NCI-H1105 treated with DMSO at 0.1 percent for 48 hours (cell line): ENCODE measurements at places on chromosomes 13 and 19.

DNA sequence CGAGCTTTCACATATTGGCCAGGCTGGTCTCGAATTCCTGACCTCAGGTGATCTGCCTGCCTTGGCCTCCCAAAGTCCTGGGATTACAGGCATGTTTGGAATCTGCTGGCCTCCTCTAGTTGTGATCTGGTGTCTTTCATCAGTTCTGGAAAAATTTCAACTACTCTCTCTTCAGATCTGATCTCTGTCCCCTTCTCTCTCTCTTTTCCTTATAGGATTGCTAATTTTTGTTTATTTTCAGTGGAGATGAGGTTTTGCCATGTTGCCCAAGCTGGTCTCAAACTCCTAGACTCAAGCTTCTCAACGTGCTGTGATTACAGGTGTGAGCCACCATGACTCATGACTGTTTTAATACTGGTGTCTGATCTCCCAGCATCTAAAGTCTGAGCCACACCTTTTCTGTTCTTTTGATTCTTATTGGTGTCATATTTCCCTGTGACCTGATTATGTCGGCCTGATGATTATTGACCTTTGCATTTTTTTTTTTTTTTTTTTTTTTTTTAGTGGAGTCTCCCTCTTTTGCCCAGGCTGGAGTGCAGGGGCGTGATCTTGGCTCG, 10.4 kb upstream of the NANOS2 start:
- no peak for DNase-seq

DNA sequence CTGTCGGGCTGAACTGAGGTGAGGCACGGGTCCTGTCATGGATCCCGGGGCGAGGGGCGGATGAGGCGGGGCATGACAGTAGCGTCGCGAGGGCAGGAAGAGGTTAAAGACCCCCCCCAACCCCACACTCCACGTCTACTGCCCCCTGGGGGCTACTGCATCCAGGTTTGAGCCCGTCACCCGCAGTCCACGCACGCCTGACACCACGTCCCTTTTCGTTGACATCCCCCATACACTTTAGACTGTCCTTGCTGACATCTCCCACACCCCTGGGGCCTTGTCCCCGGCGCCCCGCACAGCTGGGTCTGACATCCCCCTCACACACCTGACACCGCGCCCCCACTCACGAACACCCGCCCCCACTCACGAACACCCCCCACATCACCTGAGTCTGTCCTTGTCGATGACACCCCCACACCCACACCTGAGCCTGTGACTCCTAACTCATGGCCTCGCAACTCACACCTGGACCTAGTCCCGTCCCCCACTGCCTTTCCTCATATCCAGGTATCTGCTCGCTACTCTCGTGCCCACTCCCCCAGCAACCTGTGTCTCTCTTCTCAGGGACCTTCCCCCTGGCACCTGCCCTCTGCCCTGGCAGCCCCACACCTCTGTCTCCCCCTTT, 416 bp downstream of the SLC25A42 start:
- DNase-seq: no peak

GRCh38 chr19:51687791-51688670, 5.1 kb upstream of the SPACA6 start:
- DNase-seq: no peak

GRCh38 chr13:24083141-24083540, 77.4 kb upstream of the SPATA13 start:
- DNase-seq: no peak

DNA sequence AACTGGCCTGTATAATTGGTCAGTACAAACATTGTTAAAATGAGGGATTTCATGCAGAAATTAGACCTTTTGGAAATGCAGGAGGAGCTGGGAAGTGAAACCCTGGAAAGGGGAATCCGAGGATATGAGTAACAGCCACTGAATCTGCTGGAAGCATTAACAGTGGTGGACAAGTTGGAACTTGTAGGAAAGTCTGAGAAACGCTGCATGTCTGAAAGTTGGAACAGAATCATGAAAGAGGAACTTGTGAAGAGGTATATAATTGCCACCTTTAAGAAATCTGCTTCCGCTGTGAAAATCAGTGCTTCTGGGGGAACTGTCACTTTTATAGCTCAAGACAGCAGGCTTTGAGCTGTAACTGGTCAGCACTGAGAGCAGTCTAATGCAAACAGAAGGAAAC, 716.5 kb upstream of the PRR20A start:
- DNase-seq: peak; percentile 33

- DNase-seq: no peak
Observed at GRCh38 chr13:46575818-46576221, 22.9 kb downstream of the LRCH1 start.

DNA sequence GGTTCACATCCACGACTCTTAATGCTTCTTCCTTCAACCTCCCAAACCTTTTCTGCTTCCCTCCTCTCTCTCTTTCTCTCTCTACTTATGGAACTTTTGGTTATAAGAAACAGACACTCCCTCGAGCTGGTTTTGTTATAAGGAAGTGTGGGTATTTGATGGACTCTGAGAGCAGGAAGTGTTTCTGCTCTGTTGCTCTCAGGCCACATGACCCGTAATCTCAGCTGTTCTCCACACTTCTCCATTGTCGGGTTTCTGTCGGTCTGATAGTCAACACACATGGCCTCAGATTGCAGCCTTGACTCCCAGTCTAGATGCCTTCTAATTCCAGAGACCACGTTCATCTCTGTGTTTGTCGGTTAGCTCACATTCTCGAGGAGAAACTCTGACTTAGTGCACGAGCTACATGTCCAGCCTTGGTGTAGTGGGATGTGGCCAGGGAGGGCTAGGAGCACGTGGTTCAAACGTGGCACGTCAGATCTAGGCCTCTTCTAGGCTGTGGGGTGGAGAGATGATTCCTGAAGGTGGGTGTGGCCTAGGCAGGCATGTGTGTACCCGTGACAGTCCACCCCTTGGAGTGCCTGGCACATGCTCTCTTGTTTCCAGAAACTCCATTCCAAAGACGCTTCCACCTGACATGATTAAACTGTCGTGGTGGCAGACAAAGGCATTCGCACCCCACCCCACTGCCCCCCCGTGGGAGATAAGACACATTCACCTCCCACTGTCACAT, 26.3 kb downstream of the CNFN start:
- DNase-seq: no peak

DNA sequence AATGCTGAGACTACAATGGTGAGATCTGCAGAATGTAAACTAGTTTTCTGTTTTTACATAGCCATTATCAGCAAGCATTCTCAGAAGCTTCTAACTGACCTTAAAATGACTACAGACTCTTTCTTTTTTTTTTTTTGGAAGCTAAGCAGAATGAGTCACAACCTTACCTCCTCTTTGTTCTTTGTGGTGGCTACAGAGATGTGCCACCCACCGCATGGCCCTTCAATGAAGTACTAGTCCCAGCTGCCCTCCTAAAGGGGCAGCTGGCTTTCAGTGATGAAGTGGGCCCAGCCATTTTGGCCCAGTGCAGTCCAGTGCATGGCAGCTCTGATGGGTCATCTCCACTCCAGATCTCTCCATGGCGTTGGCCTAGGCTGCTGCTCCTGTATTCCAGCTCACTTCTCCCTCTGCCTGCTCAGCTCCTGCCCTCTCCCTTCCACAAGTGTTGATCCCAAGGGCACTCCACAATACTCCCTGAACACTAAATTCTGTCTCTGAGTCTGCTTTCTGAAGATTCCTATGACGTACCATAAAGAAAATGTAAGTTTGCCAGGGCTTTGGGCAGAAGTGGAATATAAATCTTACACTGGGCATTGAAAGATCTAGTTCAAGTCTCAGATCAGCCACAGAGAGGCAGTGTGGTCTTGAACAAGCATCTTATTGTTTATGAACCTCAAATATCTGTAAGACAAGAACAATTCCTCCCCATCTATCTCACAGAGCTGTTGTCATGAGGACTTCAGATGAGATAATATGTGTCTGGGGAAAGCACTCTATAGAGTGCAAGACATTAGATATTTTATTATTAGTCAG, 85.6 kb downstream of the RXFP2 start:
- no peak for DNase-seq

DNA sequence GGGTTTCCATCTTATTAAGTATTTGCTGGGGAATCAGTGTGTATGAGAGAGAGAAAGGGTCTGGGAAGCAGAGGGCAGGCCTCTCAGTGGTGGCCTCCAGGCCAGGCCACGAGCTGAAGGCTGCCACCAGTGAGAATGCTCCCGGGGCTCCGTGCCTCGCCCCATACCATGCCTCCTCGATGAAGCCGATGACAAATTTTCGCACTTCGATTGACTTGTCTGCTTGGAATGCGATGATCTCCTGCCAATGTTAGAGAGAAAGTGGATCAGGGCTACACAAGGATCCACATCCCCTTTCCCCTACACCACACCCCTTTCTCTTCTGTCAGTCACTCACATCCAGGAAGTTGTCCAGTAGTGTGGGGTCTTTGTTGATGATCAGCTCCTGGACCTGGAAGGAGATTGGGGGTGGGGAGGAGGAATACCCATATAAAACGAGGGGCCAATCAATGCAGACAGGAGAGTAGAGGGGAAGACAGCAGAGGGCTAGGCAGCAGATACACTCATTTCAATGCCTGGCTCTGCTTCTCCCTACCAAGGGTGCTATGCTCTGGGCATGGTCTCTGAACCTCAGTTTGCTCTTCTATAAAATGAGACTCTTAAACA, 10.7 kb downstream of the SYMPK start:
- DNase-seq: no peak

DNA sequence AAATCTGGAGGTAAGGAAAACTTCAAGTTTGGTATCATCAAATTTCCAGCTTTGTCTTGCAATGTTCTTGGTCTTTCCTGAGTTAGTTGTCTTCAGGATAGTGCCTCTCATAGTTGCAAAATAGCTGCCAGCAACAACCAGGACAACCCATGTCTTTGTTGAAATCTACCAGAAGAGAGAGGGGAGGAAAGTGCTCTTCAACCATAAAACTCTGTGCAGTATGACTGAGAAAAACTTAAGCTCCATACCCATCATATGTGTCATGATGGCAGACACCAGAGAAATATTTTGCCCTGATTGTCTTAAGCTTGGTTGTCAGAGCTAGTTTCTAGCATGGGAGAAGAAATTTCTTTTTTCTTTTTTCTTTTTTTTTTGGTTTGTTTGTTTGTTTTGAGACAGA, 103.3 kb downstream of the SPRY2 start:
- DNase-seq: no peak

DNA sequence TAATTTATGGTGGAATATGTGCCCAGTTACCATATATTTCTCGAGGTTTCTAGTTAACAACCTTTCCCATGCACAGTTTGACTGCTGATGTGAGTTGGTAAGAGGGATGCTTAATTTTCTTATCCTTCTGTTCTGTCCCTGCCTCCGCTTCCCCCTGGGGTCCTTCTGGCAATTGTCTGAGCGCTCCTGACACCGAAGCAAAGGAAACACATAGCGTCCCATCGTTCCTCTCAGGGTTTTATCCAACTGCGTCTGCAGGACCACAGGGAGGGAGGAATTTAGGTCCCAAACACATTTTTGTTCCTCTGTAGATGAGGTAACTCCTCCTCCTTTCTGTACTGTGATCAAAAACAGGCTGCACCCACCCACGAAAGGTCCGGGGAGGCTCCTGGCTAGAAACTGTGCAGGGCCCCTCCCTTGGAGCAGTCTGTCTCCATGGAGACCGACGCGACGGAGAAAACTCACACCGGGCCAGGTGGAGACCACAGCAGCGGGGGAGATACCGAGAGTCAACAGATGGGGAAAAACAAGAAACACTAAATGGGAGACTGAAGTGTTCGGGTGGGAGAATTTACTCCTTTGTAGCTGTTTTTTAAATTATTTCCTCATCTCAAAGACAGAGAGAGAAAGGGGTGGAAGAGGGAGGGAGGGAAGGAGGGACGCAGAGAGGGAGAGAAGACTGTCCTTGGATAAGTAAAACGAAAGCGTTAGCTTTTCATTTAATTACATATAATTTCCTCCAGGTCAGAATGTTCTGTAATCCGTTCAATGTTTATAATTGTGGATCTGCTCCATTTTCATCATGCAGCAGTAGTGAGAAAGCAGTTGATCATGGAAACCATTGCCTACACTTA, 191.8 kb upstream of the NBEA start:
- peak; percentile 51 for DNase-seq

DNA sequence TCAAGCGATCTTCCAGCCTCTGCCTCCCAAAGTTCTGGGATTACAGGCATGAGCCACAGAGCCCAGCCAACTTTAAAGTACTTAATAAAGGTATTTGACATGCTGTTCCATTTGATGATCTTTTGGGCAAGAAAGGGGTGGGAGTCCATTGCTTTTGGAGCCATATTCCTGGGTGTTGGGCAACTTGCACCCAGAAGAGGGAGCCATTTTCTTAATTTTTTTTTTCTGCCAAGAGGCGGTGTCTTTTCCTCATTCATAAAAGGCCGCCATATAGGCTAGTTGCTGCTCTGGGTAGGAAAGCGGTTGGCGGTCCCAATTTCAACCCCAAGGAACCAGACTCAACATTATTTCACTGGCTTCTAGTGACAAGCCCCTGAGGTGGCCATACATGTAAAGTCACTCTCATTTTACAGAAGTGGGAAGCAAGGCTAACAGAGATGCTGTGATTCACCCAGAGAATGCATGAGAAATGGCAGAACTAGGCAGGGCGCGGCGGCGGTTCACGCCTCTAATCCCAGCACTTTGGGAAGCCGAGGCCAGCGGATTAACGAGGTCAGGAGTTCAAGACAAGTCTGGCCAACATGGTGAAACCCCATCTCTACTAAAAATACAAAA, 139.6 kb downstream of the CACNA1A start:
- peak; percentile 12 for DNase-seq

DNA sequence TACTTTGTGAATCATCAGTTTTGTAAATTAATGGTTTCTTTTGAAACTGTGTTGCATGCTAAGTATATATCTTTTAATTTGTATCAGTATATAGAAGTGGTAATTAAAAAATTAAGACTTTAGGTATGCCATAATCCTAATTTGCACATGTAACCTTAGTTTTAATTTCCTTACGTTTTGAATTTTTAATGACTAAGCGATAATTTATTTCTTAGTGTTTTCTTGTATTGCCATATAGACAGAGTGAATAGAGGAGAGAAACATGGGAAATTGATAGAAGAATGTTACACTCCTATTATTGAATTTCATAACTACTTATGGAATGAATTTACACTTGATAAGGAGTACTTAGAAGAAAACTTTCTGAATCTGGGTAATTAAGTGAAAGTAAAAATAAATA, 29.5 kb downstream of the LPAR6 start:
- no peak for DNase-seq

DNA sequence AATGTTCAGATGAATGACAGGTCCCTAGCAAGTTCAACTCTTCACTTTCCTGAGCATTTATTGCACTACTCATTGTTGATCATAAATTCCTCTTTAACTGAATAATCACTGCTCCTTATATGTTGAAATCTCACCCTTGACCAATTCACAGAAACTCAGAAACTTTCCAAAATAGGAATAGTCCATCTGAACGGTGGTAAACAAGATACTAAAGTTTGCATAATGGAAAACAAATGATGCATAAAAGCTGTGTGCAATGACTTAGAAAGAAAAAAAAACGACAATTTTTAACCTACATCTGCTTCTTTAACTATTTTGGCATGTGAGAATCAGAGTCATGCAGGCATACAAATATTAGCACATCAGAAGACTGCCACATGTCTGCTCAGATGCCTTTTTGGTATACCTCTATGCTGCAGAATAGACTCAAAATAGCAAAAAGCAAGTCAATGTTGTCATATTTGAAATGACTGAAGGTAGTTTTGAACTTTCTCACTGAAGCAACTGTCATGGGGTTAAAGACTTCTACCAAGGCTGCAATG, 34.8 kb downstream of the SLC10A2 start:
- DNase-seq: no peak
